CD4-positive, alpha-beta memory T cell (primary cell): ENCODE measurements at places on chromosomes 2 and 18.

DNA sequence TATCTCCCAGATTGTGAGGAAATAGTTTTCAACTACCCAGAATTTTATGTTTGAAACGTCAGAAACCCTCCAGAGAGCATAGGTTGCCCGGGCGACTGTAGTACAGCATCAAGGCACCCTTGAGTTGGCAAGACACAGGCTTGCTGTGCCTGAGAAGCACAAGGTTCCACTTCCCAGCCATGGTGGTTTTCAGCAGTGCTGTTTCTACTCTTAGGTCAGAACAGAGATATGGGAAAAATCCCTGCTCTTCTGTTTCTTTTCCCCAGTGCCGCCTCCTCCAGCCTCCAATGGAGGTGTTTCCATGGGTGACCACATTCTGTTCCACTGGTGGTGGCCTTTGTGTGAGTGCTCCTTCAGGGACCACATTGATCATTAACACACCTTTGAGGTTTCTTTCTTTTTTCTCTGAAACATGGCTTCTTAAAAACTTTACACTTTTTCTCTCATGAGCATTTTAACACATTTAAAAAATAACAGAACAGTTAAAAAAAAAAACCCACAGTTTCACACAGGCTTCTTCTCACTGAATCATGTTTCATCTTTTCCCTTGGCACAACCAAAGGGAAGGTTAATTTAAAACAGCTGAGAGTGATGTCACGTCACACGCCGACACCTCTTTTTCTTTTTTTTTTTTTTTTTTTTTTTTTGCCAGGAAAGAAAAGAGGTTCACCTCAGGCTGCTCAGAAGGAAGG is 229.3 kb upstream of the HDAC4 start:
- H3K27ac ChIP-seq, result no peak overlapping the region
- no peak overlapping the region for H3K4me3 ChIP-seq
- peaks cover 34% of the 10 kb centered on the region for H3K4me1 ChIP-seq
- no peaks in the 10 kb centered on the region for H3K36me3 ChIP-seq
- DNase-seq, result no peak

GRCh38 chr2:8923183-8923582 is 80.3 kb downstream of the MBOAT2 start:
- H3K36me3 ChIP-seq, result no peaks in the 10 kb centered on the region
- no peaks in the 10 kb centered on the region for H3K27me3 ChIP-seq
- no peak overlapping the region for H3K4me3 ChIP-seq
- no peak for DNase-seq
- no peaks in the 10 kb centered on the region for H3K4me1 ChIP-seq

- no peak for DNase-seq
- H3K4me3 ChIP-seq, result no peak overlapping the region
- H3K4me1 ChIP-seq, result peaks cover 86% of the 10 kb centered on the region
- no peaks in the 10 kb centered on the region for H3K27me3 ChIP-seq
Observed at GRCh38 chr2:28365158-28365557, 27.5 kb upstream of the FOSL2 start.

GRCh38 chr2:160318218-160318617 is 118.1 kb upstream of the ITGB6 start:
- no peak for DNase-seq
- no peak overlapping the region for H3K27ac ChIP-seq
- peaks cover 30% of the 10 kb centered on the region for H3K4me1 ChIP-seq
- H3K27me3 ChIP-seq, result no peaks in the 10 kb centered on the region
- no peak overlapping the region for H3K4me3 ChIP-seq

DNA sequence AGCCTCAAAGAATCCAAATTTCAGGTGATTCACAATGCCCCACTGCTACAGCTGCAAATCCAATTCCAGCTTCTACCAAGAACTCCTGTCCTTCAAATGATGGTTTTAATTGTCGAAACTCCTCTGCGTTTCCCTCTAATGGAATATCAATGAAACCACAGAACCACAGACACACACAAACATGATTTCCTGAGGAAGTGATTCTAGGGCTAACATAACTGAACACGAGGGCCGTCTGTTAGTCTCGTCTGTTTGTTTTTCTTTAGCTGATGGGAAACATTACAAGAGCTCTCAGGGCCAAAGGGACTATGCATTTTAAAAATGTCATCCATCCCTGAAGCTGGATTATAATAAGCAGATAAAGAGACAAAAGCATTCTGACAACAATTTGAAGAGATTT is 59.4 kb downstream of the RNF152 start:
- peak; percentile 12 for DNase-seq
- H3K4me1 ChIP-seq, result peaks cover 20% of the 10 kb centered on the region
- no peak overlapping the region for H3K4me3 ChIP-seq
- no peak overlapping the region for H3K27ac ChIP-seq
- H3K27me3 ChIP-seq, result no peaks in the 10 kb centered on the region

GRCh38 chr18:5546660-5547059 is 2.9 kb upstream of the EPB41L3 start:
- H3K27ac ChIP-seq, result no peak overlapping the region
- no peak for DNase-seq
- H3K4me1 ChIP-seq, result no peaks in the 10 kb centered on the region
- peaks cover 3% of the 10 kb centered on the region for H3K27me3 ChIP-seq

DNA sequence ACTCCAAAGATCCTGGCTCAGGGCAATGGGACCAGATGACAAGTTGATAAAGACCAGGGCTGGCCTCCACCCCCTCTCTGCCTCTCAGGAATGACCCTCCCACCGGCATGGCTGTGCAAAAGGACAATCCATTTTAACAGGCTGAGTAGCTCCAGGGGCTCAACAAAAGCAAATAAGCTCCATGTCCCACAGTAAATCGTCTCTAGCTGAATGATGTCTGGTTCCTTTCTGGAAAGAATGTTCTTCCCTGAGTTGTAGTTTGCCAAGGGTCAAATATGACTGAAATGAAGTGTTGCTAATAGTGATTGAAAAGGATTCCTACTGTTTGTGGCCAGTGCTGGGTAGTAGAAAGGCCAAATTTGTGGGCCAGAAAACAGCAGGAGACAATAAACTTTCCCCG is 434.4 kb upstream of the ETAA1 start:
- H3K27ac ChIP-seq, result no peak overlapping the region
- no peak for DNase-seq
- no peak overlapping the region for H3K4me3 ChIP-seq
- no peaks in the 10 kb centered on the region for H3K36me3 ChIP-seq
- H3K4me1 ChIP-seq, result no peaks in the 10 kb centered on the region

- H3K27me3 ChIP-seq, result no peaks in the 10 kb centered on the region
- H3K36me3 ChIP-seq, result no peaks in the 10 kb centered on the region
- H3K4me3 ChIP-seq, result no peak overlapping the region
Observed at GRCh38 chr18:78825168-78825567, 154.4 kb upstream of the SALL3 start.
